CD4-positive, alpha-beta memory T cell (primary cell): ENCODE measurements at places on chromosomes 6 and 20. TPM values are rescaled to one million over a fixed set of nuclear protein-coding genes. Genes with fewer than 3 reads are reported as not detected.

RAET1L gene
- not detected for polyA plus RNA-seq

- DNase-seq: no peak
Observed at GRCh38 chr20:35637276-35637675, 21.6 kb downstream of the SPAG4 start.

AFG1L gene
- 1.5 TPM for polyA plus RNA-seq

- DNase-seq: no peak
Observed at GRCh38 chr6:170269151-170269845, 21.6 kb downstream of the DLL1 start.

- DNase-seq: no peak
Observed at GRCh38 chr20:36248836-36249235, 12.6 kb downstream of the AAR2 start.
